ENCODE measurements at places on chromosomes 13 and 19. TPM values are rescaled to one million over a fixed set of nuclear protein-coding genes. Genes with fewer than 3 reads are reported as not detected.

The NLRP4 gene
- total RNA-seq, result not detected

- no peak overlapping the region for H3K27ac ChIP-seq
- no peaks in the 10 kb centered on the region for H3K27me3 ChIP-seq
- H3K4me3 ChIP-seq, result no peak overlapping the region
- H3K36me3 ChIP-seq, result no peaks in the 10 kb centered on the region
- no peak for DNase-seq
Observed at GRCh38 chr19:2618611-2619010, 83.9 kb downstream of the GNG7 start.

- H3K27ac ChIP-seq, result no peak overlapping the region
- DNase-seq, result no peak
- H3K27me3 ChIP-seq, result no peaks in the 10 kb centered on the region
- no peak overlapping the region for H3K4me3 ChIP-seq
- no peaks in the 10 kb centered on the region for H3K4me1 ChIP-seq
- H3K36me3 ChIP-seq, result no peaks in the 10 kb centered on the region
Observed at GRCh38 chr13:37068962-37069361, 9.5 kb upstream of the SUPT20H start.

- no peak overlapping the region for H3K27ac ChIP-seq
- H3K36me3 ChIP-seq, result no peaks in the 10 kb centered on the region
- DNase-seq, result no peak
- no peak overlapping the region for H3K4me3 ChIP-seq
- H3K4me1 ChIP-seq, result peaks cover 8% of the 10 kb centered on the region
Observed at GRCh38 chr13:26602783-26603182, 45.3 kb downstream of the WASF3 start.

GRCh38 chr19:35138305-35138892 is at the start of gene FXYD1:
TSS of gene FXYD1 (plus strand) at chr19:35138824. CDS start at chr19:35140080, 1,256 bp downstream.
- H3K4me3 ChIP-seq, result peak within 1 kb of the TSS; percentile 30
- peak within 1 kb of the TSS; percentile 95 for H3K27ac ChIP-seq
- H3K27me3 ChIP-seq, result no peaks in the 10 kb centered on the region

DNA sequence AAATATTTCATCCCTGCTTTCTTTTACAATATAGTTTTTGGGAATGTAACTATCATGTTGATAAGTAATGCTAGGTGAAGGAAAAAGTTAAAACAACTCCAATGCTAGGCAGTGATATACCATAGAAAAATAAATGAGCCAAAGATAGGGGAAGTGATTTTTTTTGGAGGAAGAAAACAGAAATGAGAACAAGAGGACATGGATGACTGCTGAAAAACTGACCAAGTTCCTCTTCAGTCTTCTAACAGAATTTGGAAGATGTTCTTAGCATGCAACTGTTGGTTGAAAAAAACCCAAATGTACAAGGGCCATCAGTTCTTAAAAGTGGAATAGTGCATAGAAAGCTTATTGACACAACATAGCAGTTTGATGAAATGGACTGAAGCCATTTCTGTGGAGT is 262.5 kb upstream of the STARD13 start:
- H3K36me3 ChIP-seq, result no peaks in the 10 kb centered on the region
- no peaks in the 10 kb centered on the region for H3K4me1 ChIP-seq
- no peak for DNase-seq
- no peak overlapping the region for H3K4me3 ChIP-seq
- H3K27ac ChIP-seq, result no peak overlapping the region

GRCh38 chr19:45391346-45391745 is 13.5 kb downstream of the PPP1R13L start:
- no peaks in the 10 kb centered on the region for H3K4me1 ChIP-seq
- DNase-seq, result no peak

Data from uterus (tissue), 4 donors.